ENCODE measurements at places on chromosomes 3 and 15.

DNA sequence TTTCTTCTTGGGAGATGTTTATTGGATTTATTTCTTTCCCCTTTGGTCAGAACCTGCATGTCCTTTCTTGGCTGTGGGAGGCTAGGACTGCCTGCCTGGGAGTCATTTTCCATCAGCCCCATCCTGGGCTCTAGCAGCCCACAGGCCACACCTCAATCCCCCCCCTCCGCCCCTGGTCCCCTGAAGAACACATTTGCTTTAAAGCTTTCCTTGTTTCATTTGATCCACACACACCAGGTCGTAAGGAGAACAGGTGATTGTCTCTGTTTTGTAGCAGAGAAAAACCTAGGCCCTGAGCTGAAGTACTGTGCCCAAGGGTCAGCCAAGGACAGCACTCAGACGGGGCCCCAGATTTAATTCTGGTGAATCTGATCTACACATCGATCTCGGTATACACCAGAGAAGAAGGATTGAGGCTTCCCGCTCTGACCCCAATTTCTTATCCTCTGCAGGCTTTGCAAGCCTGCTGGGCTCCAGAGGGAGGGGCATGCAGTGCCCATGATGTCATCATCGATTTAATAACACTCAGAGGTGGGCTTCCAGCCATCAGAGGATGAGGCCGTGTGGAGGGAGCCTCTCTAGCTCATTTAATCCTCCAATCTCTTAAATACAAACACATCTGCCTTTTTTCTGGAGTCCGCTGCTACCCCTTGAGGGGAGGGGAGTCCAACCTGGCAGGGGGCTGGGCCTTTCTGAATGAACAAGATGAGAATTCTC, 1.7 kb upstream of the CLN6 start:
- DNase-seq = no peak

DNA sequence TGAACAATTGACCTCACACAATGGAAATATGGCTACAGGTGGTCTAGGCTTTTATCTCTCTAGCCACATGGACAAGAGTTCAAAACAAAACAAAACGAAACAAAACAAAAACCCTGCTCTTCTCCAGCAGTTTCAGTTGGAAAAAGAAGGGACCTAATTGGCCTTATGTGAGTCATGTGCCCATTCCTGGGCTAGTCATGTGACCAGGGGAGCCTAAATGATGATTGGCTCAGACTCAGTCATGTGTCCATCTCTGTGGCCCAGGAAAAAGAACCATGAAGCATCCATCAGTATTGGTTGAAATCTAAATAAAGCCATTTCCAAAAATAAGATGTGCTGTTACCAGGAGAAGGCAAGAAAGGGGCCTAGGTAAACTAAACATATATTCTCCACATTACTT, 96.8 kb downstream of the ANXA2 start:
- no peak for DNase-seq

GRCh38 chr3:8481380-8481779, 20.2 kb upstream of the LMCD1 start:
- DNase-seq = no peak

GRCh38 chr3:14803101-14803980, 15.4 kb upstream of the FGD5 start:
- no peak for DNase-seq

DNA sequence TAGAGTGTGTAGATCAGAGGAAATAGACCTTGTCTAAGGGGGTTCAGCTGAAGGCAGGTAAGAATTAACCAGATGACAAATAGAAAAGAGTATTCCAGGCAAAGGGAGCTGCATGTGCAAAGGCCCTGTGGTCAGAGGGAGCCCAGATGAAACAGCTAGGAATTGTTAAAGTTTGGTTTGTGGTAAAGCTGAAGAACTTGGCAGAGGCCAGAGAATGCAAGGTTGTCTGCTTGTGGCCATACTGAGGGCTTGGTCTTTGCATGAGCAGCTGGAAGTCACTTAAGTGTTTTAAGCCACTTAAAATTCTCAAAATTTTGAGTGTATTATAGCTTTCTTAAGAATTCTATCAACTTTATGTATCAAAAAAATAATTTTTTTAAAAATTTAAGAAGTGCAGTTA, 116.5 kb downstream of the NEK10 start:
- no peak for DNase-seq

GRCh38 chr15:41259546-41260189, 28.6 kb downstream of the CHP1 start:
- DNase-seq = no peak

DNA sequence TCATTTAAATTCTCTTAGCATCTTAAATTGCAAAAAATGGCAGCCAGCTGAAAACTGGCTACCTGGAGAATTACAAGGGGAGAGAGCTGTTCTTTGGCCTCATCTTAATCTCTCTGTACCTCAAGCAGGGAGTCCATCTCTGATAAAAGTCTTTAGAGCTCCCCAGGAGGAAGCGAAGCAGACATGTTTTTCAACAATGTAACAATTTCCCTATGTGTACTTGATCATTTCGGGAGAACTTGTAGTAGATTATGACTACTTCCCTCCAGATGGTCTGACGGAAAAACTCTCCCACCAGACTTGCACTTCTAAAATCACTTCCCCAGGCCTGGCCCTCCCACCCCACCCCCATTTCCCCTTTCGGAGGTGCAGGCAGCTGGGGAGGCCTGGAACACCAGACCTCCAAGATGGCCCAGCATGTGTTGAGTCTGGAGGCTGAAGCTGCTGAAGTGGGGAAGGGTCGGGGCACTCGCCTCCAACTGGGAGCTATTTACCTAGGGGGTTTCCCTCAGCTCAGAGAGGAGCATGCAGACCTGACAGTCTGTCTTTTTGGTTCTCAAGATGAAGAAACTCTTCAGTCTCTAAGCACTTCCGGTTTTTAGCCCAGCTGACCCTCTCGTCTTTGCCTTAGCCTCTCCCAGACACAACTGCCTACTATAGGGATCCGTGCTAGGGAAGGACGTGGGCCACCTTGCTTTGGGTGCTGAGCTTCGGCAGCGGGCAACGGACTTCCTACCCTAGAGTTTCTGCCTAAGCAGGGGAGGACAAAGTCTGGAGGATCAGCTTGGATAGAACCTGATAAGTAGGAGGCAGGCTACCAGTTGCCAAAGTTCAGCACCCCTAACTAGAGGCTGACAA, 164.0 kb upstream of the TBL1XR1 start:
- no peak for DNase-seq

GRCh38 chr15:72685301-72685924, 569 bp downstream of the HIGD2B start:
- no peak for DNase-seq

DNA sequence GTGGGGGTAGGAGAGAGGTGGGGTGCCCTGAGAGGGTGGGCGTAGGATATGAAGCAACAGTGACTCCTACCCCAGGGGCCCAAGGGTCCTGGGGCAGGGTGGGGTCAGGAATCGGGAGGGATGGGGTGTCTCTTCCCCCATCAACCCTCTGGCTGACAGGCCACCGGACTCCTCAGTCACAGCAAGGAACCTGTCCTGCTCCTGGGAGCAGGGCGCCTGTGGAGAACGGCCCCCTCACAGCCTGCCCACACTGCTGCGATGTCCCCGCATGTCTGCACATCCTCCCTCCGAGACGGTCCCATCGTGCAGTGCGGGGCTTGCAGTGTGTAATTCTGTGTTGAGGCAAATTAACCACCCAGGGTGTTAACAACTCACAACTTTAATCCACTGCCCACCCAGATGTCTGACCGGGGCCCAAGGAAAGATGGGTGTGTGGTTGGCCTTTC, 2.7 kb downstream of the TM4SF19 start:
- no peak for DNase-seq

- no peak for DNase-seq
Measured at GRCh38 chr3:54530944-54531343, 396.9 kb downstream of the LRTM1 start.

DNA sequence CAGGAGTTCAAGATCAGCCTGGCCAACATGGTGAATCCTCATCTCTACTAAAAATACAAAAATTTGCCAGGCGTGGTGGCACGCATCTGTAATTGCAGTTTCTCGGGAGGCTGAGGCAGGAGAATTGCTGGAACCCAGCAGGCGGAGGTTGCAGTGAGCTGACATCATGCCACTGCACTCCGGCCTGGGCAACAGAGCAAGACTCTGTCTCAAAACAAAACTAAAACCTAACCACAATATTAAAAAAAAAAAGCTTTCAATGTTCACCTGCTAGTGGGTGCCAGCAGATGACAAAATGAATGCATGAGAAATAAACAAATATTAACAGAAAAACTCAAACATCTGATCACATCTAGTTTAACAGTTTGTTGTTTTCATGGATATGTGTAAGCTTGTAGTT, 9.0 kb downstream of the SLC24A1 start:
- DNase-seq = no peak

DNA sequence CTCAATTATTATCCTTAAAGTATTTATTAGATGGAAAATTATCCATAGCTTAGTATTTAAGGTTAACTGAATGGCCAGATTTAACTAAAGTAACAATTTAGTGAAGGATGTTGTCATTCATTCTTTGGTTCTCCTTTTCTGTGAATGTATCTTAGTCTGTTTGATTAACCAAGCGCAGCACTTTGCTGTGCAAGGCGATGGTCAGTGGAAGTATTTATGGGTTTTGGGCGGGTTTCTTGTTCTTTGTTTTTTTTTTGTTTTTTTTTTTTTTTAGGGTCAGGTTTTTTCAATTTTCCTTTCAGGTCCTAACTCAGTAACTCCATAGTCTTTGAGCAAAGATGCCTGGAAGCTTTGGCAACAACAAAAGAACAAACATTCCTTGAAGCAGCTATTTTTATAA, 328.8 kb downstream of the PTPRG start:
- DNase-seq = no peak

GRCh38 chr15:45521596-45522327, 793 bp downstream of the SLC30A4 start:
- DNase-seq = no peak

- no peak for DNase-seq
Measured at GRCh38 chr15:85016275-85016674, 34.6 kb downstream of the PDE8A start.

DNA sequence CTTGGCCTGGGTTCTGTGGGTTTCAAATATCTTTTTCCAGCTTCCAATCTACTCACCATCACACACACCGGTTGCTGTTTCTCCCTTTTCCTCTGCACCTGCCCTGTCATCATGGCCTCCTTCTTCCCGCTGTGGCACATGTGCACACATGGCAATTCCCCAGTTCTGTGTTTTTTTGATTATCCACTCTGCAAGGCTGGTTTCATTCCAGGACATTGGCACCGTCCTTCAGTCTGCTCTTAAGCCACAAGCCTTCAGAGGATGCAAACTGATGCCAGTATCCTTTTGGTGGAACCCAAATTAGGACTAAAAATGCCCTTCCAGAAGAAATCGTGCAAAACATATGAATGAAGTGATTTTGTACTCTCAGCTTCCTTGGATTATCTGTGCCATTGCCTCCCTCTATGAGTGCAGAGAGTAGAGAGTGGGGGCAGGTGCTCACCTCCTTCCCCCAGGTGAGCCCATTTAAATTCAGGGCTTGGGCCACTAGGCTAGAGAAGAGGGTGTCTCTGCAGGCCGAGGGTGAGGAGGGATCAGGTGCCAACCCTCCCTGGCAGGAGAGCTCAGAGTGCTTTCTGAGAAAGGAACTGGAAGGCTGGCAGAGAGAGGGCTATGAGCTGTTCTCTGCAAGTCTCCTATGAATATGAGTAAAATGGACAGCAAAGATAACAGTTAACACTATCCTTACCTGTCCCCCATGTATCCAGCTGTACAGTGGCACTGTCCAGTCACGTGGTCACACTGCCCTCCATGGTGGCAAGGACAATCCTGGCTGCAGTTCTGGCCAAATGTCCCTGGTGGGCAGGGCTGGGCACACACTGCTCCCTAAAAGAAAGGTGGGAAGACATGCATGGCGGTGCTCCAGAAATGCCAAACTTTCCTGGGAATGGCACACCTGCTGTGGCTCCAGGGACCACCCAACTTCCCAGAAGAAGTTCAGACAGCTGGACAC, 100.8 kb downstream of the RAB11A start:
- no peak for DNase-seq

DNA sequence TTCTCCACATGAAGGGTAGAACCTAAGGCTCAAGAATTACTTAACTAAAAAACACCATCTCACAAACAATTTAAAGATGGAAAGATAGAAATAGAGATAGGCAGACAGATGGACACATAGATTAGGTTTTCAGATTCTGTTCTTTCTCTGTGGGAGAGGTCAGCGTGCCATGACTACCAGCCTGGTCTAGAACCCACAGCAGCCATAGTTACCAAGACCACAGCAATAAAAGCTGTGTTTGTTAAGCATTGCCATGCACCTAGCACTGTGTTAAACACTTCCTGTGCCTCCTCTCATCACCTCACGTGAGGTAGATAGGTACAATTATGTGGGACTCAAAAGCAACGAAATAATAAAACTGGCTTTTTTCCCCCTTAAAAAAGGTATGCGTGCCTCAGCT, 83.1 kb upstream of the TSEN2 start:
- no peak for DNase-seq

GRCh38 chr3:69772152-69772867, 33.0 kb downstream of the MITF start:
- no peak for DNase-seq

- DNase-seq = no peak
Measured at GRCh38 chr15:73994912-73995622, 551 bp downstream of the PML start.

DNA sequence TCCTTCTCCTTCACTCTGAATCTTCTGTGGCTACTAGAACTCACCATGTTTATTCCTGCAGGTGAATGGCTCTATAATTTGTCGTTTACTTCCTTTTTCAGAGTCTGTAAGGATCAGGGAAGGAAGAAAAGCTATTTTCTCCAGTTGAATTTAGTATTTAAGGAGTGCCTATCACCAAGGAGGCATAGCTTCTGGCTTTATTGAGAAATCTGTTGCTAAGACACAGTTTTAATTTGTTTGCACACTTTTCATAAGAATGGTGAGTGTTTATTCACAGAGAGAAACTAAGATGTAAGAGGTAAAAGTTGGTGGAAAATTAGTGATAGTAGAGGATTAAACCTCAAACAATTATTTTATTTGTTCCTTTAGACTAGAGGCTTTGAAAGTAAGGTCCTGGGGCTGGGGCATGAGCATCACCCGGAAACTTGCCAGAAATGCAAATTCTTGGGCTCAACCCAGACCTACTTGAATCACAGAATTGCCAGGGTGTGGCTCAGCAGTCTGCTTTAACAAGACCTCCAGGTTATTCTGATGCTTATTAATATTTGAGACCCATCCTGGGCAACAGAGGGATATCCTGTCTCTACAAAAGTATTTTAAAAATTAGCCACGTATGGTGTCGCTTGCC, 461.3 kb downstream of the AGBL1 start:
- no peak for DNase-seq

DNA sequence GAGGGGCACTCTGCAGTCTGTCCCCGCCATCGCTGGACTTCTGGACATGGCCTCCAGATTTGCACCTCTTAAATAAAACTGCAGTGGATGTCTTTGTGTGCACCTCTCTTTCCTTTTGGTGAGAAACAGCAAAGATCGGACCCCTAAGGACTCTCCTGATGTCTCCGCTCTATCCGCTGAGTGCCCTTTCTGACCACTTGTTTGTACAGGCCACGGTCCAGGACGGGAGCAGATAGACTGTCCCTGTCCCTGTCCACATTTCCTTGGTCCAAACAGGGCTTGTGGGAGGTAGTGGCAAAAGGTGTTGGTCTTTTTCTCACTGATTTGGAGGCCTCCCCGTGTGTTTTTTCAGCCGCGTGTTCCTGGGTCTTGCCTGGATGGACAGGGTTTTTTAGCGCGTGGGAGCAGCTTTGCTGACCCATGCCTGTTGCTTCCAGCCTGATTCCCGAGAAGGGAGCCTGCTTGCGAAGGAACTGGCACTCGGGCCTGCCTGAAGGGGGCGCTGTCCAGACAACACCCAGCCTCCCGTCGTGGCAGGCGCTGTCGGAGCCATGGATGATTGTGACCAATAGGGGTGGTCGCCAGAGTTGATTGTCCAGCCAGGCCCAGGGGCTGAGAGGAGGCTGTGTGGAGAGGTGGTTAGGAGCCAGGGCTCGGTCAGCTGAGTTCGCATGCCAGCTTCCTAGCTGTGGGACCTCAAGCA, 13.2 kb upstream of the STAB1 start:
- DNase-seq = no peak
